ENCODE measurements at places on chromosomes 1 and 21.

GRCh38 chr1:180094705-180095295 is 59.9 kb upstream of the QSOX1 start:
- DNase-seq: no peak

DNA sequence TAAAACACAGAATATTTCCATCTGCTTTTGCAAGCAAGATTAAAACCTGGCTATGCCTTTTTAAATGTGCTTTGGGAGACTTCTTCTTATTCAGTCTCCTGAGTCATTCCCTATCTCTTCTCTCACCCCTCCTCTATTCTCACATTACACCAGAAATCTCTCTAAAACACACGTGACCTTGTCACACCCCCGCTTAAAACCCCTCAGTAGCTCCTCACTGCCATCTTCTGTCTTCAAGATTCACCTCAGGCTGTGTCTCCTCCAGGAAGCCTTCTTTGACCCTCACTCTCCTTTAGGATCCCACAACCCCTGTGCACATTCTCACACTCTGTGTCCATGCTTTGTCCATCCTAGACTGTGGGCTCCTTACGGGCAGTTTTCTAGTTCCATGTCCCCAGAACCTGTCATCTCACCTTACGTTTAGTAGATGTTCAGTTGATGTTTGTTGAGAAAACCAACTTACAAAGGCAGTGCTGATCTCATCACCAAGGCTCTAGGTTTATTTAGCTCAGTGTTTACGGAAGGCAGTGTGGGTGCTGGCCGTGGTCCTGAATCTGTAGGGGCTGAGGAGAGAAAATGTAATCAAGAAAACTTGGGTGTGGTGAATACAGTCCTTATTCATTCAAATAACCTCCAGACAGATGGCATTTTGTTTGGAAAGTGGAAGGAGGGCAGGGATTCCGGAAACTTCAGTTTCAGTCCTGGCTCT is 143.5 kb downstream of the DMRTA2 start:
- peak; percentile 4 for DNase-seq

DNA sequence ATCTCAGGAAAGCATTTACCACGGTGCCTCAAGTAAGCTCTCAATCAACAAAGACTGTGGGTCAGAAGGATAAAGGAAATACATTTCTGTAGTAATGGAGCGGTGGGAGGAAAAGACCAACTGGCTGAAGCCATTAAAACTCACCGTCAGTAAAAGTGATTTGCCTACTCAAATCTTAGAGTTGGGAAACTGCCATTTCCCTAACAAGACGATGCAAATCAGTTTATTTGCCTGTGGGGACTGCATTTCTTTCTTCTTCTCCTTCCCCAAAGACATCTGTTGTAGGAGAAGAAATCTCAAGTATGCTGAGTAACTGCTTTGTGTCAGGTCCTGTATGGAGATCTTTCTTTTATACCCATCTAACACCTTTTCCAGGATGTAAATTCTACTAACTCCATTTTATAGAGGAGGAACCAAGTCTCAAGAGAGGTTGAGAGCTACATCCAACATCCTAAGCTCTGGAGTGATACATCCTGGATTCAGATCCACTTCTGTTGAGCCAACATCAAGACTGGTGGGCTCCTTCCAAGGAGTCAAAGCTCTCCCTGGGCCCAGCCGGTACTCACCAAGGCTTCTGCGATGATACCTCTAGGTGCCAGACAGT is 219.3 kb upstream of the FGGY start:
- DNase-seq: no peak

DNA sequence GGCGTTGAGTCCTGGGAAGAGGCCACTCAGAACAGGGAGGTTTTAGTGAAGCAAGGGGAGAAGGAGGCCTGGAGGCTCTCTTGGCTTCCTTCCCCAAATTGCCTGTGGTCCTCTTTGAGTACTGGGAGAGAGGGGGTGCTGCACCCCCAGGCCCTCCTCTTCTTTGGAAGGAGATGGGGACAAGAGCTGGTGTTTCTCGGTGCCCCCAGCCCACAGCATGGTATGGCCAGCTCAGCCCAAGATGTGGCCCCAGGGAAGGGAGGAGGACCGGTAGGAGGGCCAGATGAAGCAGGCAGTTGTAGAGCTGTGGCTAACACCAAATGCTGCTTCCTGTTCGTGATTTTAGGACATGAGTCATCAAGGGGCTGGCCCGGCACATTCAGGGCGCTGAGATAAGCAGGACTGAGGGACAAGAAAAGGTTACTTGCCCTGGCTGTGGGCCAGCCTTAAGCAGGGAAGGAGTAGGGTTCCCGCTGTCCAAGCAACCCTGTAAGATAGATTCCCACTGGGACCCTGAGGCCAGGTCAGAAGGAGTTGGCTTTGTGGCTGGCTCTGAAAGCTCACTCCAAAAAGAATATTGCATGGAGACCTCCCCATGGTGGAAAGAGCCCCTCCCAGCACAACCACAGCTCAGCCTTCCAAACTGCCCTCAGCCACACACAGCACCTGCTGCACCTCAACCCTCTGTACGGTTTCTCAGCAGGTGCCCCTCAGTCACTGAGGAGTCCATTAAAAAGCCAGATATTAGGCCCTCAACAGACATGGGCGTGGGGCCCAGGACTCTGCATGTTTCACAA is 4.9 kb upstream of the TNFRSF1B start:
- DNase-seq: peak; percentile 88

GRCh38 chr21:46284077-46284644 is 1.2 kb downstream of the MCM3AP start:
- no peak for DNase-seq

Data from astrocyte of the spinal cord (primary cell).